ENCODE measurements at places on chromosomes 16 and 17. TPM values are rescaled to one million over a fixed set of nuclear protein-coding genes. Genes with fewer than 3 reads are reported as not detected.
A peak's percentile ranks its signal among the peaks of the same experiment; 100 is the strongest.

DNA sequence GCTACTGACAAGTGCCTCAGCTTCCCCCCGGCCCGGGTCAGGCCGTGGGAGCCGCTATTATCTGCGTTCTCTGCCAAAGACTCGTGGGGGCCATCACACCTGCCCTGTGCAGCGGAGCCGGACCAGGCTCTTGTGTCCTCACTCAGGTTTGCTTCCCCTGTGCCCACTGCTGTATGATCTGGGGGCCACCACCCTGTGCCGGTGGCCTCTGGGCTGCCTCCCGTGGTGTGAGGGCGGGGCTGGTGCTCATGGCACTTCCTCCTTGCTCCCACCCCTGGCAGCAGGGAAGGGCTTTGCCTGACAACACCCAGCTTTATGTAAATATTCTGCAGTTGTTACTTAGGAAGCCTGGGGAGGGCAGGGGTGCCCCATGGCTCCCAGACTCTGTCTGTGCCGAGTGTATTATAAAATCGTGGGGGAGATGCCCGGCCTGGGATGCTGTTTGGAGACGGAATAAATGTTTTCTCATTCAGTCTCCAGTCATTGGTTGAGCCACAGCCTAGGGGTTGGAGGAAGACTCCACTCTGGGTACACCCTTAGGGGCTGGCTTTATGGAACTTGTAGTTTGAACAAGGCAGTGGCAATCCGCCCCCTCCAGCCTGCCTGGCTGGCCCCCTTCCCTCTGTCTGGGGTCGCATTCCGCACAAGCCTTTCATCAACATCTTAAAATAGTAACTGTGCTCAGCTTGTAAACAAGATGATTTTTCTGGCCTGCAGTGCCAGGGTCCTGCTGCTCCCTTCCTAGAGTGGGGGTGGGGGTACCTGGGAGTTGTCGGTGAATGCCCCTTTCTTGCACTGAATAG lies 4.1 kb downstream of the SYNGR2 start:
- DNase-seq = no peak

Gene KRTAP4-7
- not detected for polyA plus RNA-seq

DNA sequence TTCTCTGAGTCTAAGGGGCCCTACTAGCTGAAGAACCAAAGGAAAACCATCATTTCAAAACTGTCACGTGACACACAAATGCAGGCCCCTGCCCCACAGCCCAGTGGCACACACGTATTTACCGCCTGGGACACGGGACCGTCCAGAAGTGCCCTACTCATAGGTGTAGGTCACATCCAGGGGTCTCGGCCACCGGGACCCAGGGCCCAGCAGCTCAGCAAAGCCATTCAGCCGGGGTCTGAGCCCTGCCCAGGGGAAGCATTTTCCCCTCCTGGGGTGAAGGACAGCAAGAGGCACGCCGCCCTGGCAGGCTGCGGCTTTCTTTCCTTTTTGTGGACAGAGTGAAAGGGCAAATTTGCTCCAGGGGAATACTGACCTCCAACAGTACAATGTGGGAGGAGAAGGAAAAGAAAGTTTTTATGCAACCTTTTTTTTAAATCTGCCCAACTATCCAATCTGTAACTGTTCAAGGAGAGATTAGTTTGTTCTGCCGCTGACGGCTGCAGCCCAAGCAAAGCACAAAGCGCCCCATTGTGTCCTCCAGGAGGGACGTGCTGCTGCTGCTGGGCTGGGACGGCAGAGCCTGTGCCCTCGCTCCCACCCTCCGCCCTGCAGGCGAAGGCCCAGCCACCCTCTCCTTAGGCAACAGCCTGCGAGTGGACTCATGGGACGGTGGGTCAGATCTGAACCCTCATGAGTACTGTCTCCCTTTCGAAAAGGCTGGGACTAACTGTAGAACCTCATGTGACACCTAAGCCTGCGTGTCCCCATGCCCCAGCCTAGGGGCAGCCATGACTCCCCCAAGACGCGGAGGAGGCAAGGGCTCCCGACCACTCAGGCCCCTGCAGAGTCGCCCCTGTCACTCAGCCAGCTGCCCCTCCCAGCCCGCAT lies 21.3 kb downstream of the SLC7A5 start:
- no peak for DNase-seq

Gene AGRP
- 0.25 TPM for polyA plus RNA-seq

DNA sequence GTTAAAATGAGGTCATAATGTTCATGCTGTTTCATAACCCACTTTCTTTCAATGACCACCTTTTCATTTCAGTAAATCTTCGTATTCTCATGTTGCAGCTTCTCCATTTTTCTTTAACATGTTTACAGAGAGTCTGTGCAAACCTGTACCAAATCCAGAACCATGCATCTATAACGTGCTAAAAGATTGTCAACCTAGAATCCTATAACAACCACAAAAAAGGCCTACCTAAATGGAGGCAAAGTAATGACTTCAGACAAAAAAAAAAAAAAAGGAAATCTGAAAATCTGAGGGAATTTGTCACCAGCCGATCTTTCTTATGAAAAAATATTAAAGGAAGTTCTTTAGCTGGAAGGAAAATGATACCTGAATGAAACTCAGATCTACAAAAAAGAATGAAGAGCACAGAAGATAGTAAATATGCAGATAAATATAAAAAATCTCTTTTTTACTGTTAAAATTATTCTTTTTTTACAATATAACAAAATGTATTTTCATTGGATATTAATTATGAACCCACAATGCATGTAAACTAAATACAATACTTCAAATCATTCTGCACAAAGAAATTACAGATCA lies 1.4 kb upstream of the SLFN11 start:
- DNase-seq = no peak

Gene MPDU1
- 37.1 TPM for polyA plus RNA-seq

DNA sequence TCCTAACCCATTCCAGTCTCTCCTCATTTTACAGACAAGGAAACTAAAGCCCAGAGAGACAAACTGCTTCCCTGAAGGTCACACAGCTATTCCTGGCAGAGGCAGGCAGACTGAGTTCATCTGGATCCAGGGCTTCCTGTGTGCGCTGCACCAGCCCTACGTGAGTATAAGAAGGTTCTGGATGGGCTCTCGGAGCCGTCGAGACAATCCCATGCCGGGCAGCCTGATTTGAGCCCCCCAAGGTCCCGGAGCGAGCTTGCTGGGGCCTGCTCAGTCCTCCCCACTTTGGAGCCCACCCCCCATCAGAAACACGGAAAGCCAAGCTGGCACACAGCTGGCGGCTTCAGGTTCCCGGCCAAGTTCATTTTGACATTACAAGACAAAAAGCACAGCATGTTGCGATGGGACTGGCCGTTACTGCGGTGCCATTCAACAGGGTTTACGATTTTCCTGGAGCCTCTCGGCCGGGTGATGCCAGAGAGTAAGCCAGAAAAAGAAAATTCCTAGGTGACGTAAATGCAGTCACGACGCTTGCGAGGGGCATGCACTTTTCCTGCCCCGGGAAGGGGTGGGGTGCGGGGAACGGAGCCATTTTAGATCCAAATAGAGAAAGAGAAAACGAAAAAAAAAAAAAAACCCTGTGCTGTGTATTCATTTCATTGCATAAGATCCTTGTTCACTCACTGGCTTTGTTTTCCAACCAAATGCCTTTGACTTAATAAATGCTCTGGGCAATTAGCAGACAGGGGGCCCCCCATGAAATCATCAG lies 167.1 kb upstream of the FOXF1 start:
- DNase-seq = no peak

GRCh38 chr17:4389079-4389478 lies 22.6 kb upstream of the UBE2G1 start:
- no peak for DNase-seq

DNA sequence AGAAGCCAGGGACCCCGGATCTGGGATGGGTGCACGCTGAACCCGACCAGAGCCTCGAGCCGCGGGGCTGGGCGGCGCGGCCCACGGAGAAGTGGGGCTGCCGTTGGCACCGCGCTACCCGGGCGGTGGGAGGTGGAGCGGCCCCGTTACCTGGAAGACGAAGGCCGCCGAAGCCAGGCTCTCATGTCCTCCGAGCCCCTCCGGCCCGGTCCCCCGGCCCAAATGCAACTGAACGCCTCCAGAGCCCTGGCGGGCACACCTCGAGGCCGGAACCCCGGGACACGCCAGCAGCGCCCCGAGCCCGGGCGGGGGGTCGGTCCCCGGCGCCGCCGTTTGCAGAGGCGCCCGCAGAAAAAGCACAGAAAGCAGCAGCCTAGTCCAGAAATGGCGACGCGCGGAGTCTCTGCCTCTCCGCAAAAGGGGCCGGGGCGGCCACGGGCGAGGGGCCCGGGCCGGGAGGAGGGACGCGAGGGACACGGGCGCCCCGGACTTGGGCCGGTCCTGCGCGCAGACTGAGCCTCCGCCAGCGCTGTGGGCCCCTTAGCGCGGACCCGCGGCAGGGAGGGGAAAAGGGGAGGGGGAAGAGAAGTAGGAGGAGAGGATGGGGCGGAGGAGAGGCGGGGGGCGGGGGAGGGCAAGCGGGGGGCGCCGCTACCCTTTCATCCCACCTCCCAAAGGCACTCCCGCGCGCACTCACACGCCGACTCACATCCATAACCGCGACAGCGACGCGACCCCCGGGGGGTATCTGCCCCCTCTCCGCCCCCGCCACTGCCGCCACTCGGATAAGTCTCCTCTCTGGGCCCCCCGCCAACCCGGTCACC lies 1.4 kb downstream of the AXIN2 start:
- DNase-seq = peak; percentile 57

- peak; percentile 38 for DNase-seq
These were observed 183.0 kb downstream of the FOXL1 start for GRCh38 chr16:86761111-86762031.

- DNase-seq = no peak
These were observed 15.6 kb upstream of the CBFA2T3 start for GRCh38 chr16:88992351-88993165.

Gene HOXB9
- polyA plus RNA-seq = 0.09 TPM

DNA sequence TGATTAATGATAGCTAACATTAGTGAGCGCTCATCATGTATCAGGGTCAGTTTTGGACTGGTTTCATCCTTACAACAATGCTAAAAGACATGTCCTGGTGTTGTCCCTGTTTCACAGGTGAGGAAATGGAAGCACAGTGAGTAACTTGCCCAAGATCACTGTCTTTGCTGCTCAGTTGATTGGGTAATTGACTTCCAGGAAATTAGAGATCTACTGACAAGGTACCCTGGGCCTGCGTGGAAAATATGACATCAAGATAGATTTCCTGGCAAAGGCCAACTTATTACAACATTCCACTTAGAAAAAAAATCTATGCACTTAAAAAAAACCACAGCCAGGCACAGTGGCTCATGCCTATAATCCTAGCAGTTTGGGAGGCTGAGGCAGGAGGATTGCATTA lies 96.3 kb downstream of the CYLD start:
- DNase-seq = no peak

DNA sequence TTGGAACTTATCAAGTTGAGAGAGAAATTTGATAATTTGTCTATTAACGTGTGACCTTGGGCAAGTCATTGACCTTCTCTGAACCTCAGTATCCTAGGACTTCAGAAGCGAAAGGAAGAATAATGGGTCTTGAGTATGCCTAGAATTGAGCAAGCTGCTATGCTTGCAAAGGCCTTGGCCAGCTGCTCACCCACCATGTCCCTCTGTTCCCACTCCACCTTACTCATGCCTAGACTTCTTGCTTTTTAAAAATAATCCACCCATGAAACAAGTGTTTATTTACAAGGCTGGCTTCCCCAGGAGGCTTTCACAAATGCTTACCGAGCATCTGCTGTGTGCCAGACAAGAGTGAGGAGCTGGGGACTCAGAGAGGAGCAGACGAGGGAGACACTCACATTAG lies 590.6 kb downstream of the MAF start:
- DNase-seq = no peak

DNA sequence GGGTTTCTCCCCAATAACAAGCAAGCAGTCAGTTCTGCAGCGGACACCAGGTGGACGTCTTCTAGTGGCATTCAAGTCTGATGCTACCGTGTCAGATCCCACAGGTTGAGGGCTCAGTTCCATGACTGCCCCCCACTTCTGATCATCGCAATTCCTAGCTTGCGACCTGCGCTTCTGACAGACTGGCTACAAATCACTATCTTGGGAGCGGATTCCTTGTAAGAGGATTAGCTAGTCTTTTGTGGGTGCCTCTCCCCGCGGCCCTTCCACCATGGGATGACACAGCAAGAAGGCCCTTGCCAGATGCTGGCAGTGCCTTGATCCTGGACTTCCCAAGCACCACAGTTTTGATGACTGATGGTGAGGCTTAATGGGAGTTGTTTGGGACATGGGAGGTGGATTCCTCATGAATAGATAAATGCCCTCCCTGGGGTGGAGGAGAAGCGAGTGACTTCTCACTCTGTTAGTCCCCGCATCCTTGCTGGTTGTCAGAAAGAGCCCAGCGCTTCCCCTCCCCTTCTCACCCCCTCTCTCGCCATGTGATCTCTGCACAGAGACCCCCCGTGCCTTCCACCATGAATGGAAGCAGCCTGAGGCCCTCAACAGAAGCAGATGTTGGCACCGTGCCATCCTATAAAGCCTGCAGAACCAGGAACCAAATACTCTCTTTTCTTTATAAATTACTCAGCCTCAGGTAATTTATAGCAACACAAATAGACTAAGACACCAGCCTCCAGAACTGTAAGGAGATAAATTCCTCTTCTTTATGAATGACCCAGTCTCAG lies 19.1 kb downstream of the CDIP1 start:
- no peak for DNase-seq

- peak; percentile 72 for DNase-seq
These were observed 40.3 kb downstream of the CYB561 start for GRCh38 chr17:63405741-63406261.

DNA sequence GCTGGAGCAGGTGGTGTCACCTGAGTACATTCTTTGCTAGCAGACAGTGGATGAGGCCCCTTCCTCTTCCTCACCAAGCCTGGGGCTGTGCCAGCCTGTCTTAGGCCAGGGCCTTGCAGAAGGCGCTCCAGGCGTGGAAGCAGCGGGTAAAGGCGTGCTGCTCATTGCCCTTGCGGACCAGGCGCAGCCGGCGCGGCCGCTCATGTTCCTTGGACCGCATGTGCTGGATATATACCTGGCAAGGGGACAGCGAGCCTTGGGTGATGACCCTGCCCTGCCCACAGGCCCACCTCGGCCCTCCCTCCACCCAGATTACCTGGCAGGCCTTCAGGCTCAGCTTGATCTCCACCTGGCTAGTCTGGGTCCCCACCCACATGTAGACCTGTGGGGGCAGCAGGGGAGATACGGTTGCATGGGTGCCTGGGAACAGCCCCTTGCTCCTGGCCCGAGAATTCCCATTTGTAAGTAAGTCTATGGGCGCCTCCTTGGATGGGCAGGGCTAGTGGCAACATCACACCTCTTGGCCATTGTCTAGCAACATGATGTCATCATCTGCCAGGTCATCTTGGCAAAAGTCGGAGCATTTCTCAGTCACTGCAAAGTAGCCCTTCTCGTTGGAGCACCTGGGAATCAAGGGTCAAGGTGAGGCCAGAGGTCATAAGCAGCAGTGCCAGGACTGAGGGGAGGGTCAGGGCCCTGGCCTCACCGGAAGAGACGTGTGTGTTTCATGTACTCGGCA lies 13.3 kb downstream of the FLII start:
- DNase-seq = no peak

Gene CCL2
- not detected for polyA plus RNA-seq
